Aorta (tissue), 5 donors: ENCODE measurements at places on chromosomes 3 and 15. TPM values are rescaled to one million over a fixed set of nuclear protein-coding genes. Genes with fewer than 3 reads are reported as not detected.
A peak's percentile ranks its signal among the peaks of the same experiment; 100 is the strongest.

- no peak overlapping the region for H3K4me3 ChIP-seq
- no peaks in the 10 kb centered on the region for H3K36me3 ChIP-seq
- H3K27me3 ChIP-seq: no peaks in the 10 kb centered on the region
- H3K27ac ChIP-seq: no peak overlapping the region
Measured at GRCh38 chr3:147669077-147669476, 259.9 kb downstream of the ZIC1 start.

The ZNF148 gene
- total RNA-seq: 53.8 TPM

DNA sequence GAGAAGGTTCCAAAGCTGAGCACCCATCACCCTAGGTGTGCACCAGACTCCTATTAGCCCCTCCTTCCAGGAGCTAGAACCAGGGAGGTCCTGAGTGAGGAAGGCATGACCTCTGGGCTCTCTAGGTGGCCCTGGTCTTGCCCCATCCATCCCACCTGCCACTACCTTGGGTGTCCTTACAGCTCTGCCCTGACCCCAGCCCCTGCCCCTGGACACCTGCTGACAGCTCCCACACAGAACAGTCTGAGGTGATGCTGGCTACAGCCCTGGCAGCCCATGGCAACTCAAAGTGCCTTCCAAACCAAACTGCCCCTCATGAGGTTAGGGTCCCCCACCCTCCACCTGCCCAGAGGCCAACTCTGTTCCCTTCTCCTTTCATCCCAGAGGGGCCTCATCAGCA lies 37.2 kb downstream of the GOLGA6A start:
- no peak overlapping the region for H3K27ac ChIP-seq
- H3K4me1 ChIP-seq: no peaks in the 10 kb centered on the region
- DNase-seq: no peak
- H3K36me3 ChIP-seq: peaks cover 1% of the 10 kb centered on the region
- H3K4me3 ChIP-seq: no peak overlapping the region

The GP9 gene
- not detected for total RNA-seq

DNA sequence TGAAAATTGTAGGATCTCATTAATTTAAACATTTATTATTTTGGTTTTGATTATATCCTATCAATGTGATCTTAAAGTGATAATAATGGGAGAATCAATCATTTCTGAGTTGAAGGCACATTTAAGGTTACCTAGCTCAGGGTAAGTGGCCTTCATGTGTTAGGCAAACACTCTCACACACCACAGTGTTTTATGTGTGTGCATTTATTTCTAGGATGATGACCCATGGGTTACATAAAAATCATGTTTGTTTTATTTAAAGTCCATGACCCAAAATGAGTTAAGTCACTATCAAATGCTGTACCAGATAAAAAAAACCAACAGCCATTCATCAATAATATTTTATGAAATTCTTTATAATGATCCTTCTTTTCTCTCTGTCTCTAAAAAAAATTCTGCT lies 520.8 kb downstream of the GRM7 start:
- no peaks in the 10 kb centered on the region for H3K36me3 ChIP-seq
- H3K4me3 ChIP-seq: no peak overlapping the region
- H3K27me3 ChIP-seq: no peaks in the 10 kb centered on the region
- H3K27ac ChIP-seq: no peak overlapping the region
- H3K4me1 ChIP-seq: peaks cover 6% of the 10 kb centered on the region
- DNase-seq: no peak

DNA sequence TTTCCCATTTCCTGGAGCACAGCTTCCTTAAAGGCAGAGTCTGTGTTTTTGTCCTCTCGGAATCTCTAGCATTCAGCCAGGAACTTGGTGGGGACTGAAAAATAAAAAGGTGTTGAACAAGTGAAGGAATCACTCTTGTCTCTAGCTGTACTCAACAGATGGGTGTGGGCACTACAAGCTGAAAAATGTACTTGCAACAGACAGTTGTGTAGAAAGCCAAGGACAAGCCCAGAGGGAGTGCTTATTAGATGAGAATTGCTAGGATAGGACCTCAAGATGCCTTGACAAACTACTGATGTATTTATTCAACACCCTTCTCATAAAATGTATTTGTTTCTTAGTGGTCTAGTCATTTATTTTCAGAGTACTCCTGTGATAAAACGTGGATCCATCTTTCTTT lies 95.1 kb downstream of the CHCHD6 start:
- H3K4me1 ChIP-seq: no peaks in the 10 kb centered on the region
- no peaks in the 10 kb centered on the region for H3K36me3 ChIP-seq
- H3K27ac ChIP-seq: no peak overlapping the region
- no peak for DNase-seq
- no peak overlapping the region for H3K4me3 ChIP-seq

- peak; percentile 26 for DNase-seq
- no peaks in the 10 kb centered on the region for H3K27me3 ChIP-seq
- H3K4me1 ChIP-seq: no peaks in the 10 kb centered on the region
- no peaks in the 10 kb centered on the region for H3K36me3 ChIP-seq
- H3K4me3 ChIP-seq: no peak overlapping the region
Measured at GRCh38 chr3:47261301-47261700, 21.3 kb downstream of the KIF9 start.

GRCh38 chr3:14949126-14949525 lies 1.7 kb downstream of the NR2C2 start:
- H3K4me1 ChIP-seq: no peaks in the 10 kb centered on the region
- no peaks in the 10 kb centered on the region for H3K27me3 ChIP-seq
- H3K36me3 ChIP-seq: no peaks in the 10 kb centered on the region
- H3K27ac ChIP-seq: no peak overlapping the region
- H3K4me3 ChIP-seq: peak overlapping the region; percentile 96

- no peaks in the 10 kb centered on the region for H3K27me3 ChIP-seq
- no peak overlapping the region for H3K4me3 ChIP-seq
- DNase-seq: no peak
- H3K4me1 ChIP-seq: peaks cover 15% of the 10 kb centered on the region
- no peaks in the 10 kb centered on the region for H3K36me3 ChIP-seq
Measured at GRCh38 chr3:70703305-70704102, 391.1 kb upstream of the MDFIC2 start.

- H3K4me3 ChIP-seq: no peak overlapping the region
- H3K27me3 ChIP-seq: no peaks in the 10 kb centered on the region
- H3K4me1 ChIP-seq: no peaks in the 10 kb centered on the region
- H3K27ac ChIP-seq: no peak overlapping the region
- no peak for DNase-seq
- H3K36me3 ChIP-seq: no peaks in the 10 kb centered on the region
Measured at GRCh38 chr15:40949756-40950207, 3.5 kb upstream of the CHAC1 start.

- H3K27me3 ChIP-seq: no peaks in the 10 kb centered on the region
- no peaks in the 10 kb centered on the region for H3K4me1 ChIP-seq
- H3K4me3 ChIP-seq: no peak overlapping the region
- H3K36me3 ChIP-seq: no peaks in the 10 kb centered on the region
Measured at GRCh38 chr15:69991551-69991980, 106.2 kb downstream of the TLE3 start.
